ENCODE measurements at places on chromosomes 1 and 21.
A peak's percentile ranks its signal among the peaks of the same experiment; 100 is the strongest.

- DNase-seq, result peak; percentile 68
Measured at GRCh38 chr1:84620720-84621313, 46.6 kb upstream of the CTBS start.

- DNase-seq, result no peak
Measured at GRCh38 chr1:76657623-76658022, 209.7 kb upstream of the ST6GALNAC5 start.

- DNase-seq, result no peak
Measured at GRCh38 chr1:65467536-65467935, 47.1 kb downstream of the LEPR start.

DNA sequence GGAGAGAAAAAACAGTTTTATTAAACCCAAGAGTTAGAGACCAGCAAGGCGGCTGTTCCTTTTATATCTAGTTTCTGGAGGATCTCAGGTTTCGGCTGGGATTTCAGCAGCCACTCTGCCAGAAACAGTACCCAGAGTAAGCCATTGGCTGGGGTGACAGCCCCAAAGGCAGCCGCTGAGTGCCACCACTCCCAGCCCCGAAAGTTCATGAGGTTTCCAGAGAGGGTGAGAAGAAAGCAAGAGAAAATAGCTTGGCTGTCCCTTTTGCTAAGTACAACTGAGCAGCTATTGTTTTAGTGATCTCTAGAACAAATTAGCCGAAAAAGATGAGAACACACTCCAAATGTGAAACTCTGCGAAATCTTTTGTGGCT is 1.2 kb downstream of the SH3BGR start:
- no peak for DNase-seq

- no peak for DNase-seq
Measured at GRCh38 chr1:84693005-84693404, 2.7 kb upstream of the SSX2IP start.

DNA sequence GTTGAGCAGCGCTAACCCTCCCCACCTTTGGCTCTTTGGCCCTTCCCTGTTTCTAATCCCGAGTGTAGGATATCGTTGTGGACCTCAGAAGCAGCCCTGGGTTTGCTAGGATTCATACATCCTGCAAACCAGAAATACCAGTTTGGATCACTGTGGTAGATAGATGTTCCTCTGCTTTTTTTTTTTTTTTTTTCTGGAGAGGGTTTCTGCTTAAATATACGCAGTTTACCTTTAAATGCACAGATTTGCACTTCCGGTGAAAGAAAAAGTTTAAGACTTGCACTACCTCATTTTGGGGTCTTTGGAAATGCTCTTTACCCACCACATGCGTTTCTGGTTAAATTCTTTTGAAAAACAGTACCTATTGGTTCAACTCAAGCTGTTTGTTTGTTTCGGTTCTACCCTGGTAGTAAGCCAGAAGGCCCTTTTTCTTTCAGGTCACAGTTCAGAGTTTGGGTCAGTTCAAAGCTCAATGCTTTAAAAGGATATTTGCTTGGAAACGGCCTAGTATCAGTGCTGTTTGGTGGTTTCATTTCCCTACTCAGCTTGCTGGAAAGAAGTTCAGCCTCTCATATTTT is 908 bp downstream of the DDI2 start:
- no peak for DNase-seq

DNA sequence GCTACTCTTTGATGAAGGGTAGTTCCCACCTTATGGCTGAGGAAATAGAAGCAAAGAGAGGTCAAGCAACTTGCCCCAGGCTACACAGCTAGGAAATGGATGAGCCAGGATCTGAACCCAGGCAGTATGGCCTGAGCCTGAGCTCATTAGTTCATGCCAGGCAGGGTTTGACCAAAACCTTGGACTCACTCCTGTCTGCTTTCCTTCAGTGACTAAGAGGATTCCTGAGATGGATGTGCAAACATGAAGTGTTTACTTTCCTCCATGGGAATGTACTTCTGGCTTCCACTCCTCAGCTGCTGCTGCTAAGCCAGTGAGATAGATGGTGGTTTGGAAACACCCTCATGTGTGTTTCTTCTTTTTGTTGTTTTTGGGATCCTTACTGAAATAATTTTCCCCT is 35.1 kb upstream of the ERRFI1 start:
- no peak for DNase-seq

DNA sequence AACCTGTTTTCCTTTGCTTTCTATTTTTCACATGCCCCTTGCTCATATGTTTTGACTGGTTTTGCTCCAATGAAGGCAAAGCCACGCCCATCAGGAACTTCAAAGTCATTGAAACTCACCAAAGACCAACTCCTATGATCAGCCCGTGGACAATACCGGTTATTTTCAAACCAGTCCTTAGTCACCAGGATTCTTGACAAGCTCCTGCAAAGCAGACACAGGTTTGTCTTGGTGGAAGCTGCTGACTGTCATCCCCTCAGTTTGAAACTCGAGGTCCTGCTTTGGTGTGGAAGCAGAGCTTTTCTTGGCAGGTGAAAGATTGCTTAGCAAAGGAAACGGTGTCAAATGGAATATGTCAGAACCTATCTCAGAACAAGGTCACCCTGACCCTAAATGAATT is 384.7 kb upstream of the CXADR start:
- no peak for DNase-seq
